Renal cortex interstitium (tissue), 15 donors: ENCODE measurements at places on chromosomes 3 and 15.

DNA sequence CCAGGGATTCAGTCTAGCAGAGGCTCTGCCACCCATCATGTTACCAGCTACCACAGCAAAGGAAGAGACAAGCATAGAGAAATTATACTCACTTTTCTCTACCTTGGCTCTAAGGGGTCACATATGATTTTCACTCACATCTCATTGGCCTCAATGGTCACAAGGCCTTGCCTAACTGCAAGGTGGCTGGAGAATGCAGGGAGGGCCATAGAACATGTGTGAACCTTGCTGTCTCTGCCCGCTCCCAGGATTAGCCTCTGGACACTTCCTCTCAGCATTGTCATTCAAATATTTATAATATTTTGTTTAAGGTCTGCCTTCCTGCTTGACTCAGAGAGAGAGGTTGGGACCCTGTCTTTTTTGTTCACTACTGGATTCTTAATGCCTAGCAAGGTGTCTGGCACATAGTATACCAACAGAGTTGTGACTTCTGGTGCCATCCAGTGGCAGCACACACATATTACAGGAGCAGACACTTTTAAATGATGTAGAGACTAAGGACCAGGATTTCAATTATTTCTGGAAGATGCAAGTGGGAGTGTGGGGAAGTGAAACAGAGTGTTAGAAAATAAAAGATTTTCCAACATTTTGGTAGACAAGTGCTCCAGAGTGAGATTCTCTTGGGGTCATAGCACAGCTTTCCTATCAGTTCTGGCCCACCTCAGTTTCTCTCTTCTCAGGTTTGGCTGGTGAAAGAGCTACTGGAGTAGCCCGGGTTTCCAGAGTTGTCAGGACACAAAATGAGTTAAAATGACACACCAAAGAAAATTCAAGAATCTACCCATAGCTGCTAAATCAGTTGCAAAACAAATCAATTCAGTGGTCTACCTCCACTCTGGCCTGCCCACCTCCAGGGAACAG is 119.0 kb upstream of the RASGRP1 start:
- no peak for DNase-seq

DNA sequence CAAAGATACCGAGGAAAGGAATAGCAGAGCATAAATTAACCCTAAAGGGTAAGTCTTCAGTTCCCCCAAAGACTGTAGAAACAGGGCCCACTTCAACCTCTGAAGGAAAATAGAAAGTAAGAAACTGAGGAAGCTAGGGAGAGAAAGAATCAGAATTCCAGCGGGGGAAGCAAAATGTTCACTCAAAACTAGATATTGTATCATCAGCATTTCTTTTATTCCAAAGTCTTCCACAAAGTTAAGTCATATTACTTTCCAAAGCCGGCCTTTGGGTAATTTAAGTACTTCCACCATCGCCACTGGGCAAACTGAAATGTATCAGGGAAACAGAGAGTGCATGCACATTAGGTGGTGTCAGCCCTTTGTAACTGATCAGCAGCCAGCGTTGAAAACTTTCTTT is 88.3 kb downstream of the RSL24D1 start:
- no peak for DNase-seq

DNA sequence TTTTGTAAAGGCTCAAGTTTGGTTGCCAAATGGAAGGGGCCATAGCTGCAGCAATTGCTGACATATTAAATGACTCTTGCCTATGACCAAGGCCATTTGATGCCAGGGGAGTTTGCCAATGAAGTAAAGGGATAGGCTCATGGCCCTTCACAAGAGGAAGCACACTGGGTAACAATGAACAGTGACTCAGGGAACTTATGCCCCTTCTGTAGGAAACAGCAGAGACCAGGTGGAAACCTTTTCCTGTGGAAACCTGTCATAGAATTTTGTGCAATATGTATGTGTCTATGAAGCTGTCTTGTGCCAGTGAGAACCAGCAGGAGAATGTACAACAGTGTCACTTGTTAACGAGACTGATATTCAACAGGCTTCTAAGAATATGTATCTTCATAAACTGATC is 25.4 kb upstream of the AVEN start:
- DNase-seq = no peak

- no peak for DNase-seq
Measured at GRCh38 chr15:86044981-86045380, 34.7 kb upstream of the AGBL1 start.

DNA sequence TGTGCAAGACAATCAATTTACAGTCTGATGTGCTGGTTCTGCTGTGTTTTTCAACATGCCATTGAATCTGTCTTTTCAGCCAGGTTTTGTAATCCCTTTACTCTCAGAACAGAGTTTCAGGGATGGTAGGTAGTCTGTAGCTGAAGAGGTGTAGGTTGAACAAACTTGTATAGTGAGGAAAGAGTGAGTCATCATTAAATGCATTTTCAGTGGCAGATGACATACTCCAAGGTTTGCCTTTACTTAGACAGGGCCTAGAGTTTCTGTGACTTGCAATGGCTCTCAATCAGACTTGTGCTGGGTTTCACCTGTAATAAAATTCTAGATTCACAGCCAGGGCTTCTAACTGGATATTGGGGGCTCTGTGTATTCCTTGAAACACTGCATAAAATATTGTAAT is 94.6 kb downstream of the CYP19A1 start:
- DNase-seq = no peak

DNA sequence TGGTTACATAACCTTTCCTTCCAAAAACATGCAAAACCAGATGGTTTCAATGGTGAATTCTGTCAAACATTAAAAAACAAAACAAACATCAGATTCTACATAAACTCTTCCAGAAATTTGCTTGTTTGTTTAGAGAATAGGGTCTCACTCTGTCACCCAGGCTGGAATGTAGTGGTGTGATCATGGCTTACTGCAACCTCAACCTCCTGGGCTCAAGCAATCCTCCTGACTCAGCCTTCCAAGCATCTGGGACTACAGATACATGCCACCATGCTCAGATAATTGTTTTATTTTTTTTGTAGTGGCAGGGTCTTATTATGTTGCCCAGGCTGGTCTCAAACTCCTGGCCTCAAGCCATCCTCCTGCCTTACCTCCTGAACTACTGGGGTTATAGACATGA is 36.1 kb downstream of the FBXL2 start:
- DNase-seq = no peak

DNA sequence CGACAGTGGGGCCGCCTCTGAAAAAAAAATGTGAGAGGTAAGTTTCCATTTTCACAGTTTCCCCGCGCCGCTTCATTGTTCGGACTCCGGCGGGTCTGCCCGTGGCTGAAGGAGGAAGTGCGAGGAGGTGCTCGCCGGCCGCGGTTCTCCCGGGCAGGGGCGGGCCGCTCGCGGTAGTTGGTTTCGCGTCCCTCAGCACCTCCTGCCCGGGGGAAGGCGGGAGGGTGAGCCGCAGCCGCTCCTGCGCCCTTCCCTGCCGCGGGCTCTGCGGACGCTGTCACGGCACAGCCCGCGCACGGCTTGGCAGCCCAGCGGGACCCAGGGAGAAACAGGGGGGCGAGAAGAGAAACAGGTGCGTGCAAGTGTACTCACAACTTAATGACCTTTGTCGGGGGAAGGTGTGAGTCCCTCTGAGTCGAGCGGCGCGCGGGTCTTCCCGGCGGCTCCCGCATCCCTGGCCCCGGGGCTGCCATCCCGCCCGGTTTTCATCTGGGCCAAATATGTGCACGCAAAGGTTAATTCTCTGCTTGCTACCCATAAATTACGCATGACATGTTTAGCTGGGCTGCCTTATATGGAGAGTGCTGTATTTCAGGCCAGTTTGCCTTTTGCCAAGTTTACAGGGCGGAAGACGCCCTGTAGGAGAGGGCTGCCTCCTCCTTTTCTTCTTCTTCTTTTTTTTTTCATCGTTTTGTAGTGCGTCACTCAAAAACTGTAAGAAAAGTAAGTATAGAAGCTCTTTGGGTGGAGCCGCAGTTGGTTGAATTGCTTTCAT is 514 bp downstream of the MBNL1 start:
- DNase-seq = peak; percentile 75

DNA sequence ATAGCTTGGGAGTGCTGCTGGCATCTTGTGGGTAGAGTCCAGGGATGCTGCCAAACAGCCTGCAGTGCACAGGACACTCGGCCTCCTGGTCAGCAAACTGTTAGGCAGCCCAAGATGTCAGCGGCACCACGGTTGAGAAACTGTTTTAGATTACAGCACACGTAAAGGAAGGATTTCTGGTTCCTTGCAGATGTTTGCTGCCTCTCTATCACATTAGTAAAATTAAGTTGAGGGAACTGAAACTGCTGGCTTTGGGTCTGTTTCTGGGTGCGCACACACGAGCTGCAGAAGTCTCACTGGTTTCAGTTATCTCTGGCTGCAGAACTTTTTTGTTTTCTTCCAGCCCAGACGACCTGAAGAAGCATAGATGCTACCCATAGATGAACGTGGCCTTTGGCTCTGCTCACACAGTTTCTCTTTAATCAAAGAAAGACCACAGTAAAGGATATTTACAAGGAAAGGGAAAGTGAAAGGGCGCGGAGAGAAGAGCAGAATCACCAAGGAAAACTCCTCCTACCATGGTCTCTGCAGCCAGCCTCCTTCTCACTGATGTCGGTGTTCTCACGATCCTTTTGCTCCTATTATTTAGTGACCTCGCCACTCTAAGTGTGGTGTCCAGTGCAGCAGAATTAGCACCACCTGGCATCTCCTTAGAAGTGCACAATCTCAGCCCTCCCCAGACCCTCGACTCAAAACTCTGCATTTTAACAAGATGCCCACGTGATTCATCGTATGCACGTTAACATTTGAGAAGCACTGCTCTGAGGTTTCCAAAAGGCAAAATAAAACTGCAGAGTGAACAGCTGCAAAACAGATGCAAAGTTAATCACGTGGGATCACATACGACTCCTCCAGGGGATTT is 50.6 kb upstream of the AKAP13 start:
- DNase-seq = no peak

GRCh38 chr3:194884649-194885315 is 199.1 kb downstream of the FAM43A start:
- DNase-seq = no peak

DNA sequence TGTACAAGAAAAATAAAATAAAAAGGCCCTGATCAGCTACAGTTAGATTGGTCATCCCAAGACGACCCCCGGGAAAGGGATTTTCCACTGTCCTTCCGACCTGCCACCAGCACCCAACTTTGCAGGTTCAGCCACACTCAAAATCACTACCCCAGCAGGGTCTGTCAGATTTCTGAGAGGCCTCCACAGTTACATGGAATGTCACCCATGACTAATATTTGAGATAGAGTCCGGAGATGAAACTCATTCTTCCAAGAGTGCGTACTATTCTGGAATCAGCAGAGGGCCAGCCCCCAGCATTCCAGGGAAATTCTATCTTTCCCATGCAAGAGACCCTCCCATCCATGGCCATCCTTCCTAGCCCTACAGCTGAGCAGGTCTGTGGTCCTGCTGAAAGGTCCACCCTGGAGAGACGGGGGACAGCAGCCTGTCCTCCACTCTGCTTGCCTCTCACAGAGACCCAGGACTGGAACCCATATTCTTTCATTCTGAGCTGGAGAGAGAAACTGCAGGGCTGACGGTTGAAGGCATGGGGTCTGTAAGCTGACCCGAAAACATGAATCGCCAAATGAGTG is 5.8 kb downstream of the LIPC start:
- no peak for DNase-seq

DNA sequence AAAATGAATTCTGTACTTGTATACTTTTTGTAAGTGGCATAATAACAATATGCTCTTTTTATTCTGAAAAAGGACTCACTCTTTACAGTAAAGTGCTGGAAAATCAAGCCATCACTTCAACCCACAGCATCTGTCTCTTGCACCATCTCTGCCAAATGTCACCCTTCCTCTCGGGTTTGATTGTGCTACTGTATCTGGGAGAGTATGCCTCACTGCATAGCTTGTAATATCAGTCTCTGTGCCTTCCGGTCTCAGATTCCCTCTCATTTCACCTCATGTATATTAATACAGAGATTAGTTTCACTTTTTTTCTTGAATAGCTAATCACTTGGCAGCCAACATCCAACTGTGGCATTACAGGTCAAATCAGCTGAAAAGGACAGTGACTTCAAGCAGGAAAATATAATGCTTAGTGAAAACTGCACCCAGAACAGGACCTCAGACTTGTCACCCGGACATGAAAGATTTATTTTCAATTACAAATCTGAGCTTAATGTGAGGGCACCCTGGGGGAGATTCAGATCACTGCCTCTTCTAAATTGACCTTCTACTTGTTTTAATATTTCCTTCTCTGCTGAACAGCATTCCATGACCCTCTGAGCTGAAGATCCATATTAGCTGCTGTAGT is 605.8 kb upstream of the NAALADL2 start:
- DNase-seq = no peak

GRCh38 chr15:78234515-78235040 is at the start of gene ACSBG1:
TSS of gene ACSBG1 (minus strand) at chr15:78234565. CDS start at chr15:78234501, 64 bp downstream.
- no peak for DNase-seq
